ENCODE measurements at places on chromosomes 5 and 9.

DNA sequence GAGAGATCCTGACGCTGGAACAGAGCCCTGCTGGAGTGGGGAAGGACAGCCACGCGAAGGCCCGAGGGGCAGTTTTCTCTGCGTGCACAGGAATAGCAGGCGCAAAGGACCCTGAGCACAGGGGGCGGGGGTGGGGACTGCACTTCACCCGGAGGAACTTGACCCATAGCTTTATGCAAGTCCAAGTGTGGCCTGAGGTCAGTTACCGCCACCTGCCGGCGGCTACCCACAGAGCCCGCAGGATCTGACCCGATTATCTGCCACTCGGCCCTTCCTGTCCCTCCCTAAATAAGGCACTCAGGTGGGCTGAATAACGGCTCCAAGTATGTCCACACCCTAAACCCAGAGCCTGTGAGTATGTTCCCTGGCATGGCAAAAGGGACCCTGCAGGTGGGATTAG, 65.4 kb upstream of the FCN1 start:
- no peak for DNase-seq

- no peak for DNase-seq
Observed at GRCh38 chr5:172642051-172642409, 967 bp downstream of the NEURL1B start.

GRCh38 chr9:79962836-79963235, 391.1 kb downstream of the TLE4 start:
- DNase-seq: no peak

DNA sequence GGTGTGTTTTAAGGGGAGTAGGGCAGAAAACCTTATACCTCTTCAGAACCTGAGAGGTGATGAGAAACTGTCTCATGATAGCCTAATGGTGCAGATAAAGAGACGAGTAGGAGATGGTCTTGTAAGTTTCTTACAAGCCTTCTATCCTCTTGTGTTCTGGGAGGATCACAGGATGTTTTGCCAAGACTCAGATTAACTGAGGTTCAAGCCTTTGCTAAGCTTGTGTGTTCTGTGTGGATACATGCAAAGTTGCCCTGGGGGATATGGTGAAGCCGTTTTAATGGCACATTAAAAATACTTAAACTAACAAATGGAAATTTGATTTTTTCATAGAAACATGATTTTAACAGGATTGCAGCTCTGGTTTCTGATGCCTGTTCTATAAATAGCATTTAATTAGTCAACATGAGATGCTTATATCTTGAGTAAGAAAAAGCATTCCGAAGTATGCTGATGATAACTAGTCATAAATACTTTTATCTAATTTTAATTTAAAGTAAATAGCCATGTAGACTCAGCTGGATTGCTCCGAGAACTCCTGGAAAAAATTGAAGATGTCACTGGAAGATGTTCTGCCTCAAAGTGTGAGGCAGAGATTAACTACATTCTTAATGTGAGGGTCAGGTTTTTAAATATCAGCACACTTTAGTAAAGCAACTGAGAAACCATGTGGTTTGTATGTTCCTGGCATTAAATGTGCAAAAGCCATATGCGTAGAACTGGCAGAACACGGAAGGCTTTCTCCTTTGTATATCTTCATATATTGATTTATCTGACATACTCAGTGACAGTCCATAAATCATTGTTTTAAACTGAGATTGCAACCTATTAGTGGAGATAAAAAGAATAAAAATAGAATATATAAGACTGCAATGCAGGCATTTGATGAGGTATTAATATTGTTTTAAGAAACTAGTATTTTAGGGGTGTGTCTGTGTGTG, 53.7 kb downstream of the IPO11 start:
- DNase-seq: no peak

DNA sequence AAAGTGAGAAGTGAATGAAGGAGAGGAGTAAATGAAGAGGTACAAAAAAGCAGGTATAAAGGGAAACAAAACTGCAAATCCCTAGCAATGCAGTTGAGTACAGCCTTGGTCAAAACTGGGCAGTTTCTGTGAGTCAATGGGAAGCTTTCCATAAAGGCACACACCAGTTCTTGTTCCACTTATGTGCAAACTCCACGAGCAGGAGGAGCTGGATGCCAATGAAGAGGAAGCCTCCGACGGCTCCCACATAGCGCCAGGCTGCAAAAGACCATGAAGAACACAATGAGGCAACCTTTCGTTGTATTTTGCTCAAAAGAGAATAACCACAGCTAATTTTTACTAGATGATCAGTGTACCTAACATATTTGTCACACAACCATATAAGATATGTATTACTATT, 81.1 kb downstream of the SERINC5 start:
- DNase-seq: no peak

DNA sequence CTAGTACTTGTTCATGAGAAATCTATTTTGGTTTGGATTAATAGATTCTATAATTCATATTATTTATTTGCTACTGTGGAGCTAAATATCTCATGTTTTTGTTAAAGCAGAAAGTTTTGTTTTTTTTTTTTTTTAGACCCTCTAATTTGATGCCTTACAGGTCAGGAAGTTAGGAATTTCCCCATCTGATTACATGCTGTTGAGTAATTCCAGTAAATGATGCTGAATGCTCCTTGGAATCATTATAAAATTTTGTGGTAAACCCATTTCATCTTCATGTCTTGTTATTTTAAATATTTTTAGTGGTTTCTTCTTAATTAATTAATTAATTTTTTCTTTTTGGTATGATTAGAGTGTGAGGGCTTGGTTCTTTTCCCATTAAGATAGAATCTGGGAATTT, 35.6 kb downstream of the NNT start:
- DNase-seq: no peak

- no peak for DNase-seq
Observed at GRCh38 chr9:104921067-104921741, 6.8 kb downstream of the ABCA1 start.

GRCh38 chr5:61299261-61299681, 32.8 kb upstream of the ZSWIM6 start:
- DNase-seq: no peak

GRCh38 chr5:174310243-174310642, 264.7 kb downstream of the NSG2 start:
- no peak for DNase-seq

DNA sequence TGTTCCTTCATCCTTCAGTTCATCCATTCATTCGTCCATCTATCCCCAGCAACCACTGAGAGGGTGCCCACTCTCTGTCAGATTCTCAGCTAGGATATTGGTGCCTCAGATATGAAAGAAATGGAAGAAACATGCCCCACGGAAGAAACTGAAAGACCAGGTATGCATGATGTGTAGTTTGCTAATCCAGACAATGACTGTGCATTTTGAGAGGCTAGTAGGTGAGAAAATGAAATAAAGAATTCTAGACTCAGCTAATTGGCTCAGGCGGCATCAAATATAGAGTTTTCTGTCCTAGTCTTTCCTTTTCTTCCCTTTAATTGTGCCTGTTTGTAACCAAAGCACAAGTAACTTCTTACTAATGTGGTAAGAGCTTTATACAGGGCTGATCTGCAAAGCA, 104.7 kb downstream of the PDZD2 start:
- no peak for DNase-seq

Measured in LoVo (cell line).